KBM-7 (cell line): ENCODE measurements at places on chromosomes 6 and 20.

DNA sequence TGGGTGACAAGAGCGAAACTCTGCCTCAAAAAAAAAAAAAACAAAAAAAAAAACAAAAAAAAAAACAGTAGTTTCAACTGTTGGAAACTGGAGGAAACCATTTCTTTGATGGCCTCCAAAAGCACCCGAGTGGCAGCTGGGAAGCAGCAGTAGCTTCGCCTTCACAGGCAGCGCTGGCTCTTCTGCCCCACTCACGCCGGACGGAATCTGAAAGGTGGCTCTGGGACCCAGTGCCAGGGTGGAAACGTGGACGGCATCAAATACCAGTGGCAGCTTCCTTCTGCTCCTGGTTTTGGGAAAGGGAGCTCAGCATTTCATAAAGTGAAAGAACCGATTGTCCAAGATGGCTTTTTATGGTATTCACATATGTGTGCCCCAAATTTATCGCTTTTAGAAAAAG lies 159.4 kb downstream of the SMOC2 start:
- no peak for DNase-seq

DNA sequence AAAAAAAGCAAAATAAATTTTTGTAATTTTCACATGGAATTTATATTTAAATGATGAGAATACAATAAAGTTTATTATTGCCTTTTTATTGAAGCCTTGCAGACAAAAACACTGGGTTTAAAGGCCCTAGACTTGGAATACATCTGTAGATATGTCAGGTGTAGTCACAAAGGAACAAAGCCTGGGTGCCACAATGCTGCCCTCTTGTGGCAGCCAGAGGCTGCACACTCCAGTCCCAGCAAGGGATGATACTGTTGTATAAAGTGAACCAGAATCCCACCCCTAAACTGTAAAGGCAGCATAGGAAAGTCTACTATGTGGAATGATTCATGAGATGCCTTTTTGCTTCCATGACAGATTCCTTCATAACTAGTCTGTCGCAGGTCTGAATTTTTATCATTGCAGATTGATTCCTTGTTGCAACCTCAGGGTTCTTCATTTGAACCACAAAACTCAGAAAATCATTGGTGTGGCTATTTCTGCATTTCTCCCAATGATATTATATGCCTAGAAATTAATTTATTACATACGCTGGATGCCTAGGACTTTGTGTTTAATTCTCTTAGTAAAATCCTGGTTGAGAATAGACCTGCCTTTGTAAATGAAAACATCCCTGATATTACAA lies 37.0 kb downstream of the MAK start:
- peak; percentile 75 for DNase-seq

- DNase-seq = no peak
Measured at GRCh38 chr6:73942592-73943186, 246.7 kb downstream of the CD109 start.

- DNase-seq = no peak
Measured at GRCh38 chr6:73704260-73704659, 8.3 kb downstream of the CD109 start.

DNA sequence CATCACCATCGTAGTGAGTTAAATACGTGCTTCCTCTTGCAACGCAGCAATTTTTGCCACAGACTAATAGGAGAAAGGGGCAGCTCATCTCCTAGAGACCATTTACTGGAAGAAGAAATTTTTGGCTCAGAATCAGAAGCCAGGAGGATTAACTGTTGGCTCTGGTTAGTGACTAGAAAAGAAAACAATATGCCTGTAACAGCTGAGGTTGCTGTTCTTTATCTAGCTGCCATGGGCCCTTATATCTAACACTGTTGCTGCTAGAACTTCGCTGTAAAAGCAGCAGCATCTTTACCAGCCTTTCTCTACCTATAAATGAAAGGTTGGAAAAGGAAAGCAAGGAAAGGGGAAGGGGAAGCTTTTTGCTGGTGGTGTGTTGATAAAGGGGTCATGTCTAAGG lies 65.9 kb downstream of the FAM135A start:
- no peak for DNase-seq
